ENCODE measurements at places on chromosomes 12 and 14.
A peak's percentile ranks its signal among the peaks of the same experiment; 100 is the strongest.

- no peak for DNase-seq
These were observed 757 bp downstream of the SLC39A5 start for GRCh38 chr12:56230432-56231183.

GRCh38 chr12:93601591-93601990, 29.1 kb downstream of the SOCS2 start:
- no peak for DNase-seq

DNA sequence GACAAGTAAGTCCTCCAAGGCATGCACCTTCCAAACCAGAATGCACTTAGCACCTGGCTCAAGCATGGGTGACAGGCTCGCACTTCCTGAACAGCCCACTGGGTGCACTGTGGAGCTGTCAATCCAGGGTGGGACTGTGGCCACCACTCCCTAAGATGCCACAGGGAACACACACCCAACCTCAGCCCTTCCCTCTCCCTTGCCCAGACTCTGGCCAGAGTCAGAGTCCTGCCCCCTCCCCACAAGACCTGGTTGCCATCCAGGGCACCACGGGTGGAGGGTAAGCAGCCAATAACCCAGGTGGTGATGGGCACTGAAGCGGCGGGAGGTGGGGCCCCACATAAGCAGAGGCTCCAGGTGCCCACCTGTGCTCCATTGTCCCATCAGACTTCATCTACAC, 160.6 kb downstream of the MYRFL start:
- DNase-seq: no peak

- DNase-seq: no peak
These were observed 4.3 kb upstream of the ASB2 start for GRCh38 chr14:93980456-93981201.

- no peak for DNase-seq
These were observed 60.2 kb upstream of the ATP2B1 start for GRCh38 chr12:89768586-89769482.

- no peak for DNase-seq
These were observed 186.4 kb downstream of the RBM19 start for GRCh38 chr12:113779774-113780173.

GRCh38 chr14:77212943-77213678, 31.5 kb downstream of the TMEM63C start:
- DNase-seq: no peak

GRCh38 chr12:12976366-12976765, 23.7 kb downstream of the HEBP1 start:
- no peak for DNase-seq

GRCh38 chr12:52980650-52981423, 25.4 kb upstream of the EIF4B start:
- peak; percentile 76 for DNase-seq

DNA sequence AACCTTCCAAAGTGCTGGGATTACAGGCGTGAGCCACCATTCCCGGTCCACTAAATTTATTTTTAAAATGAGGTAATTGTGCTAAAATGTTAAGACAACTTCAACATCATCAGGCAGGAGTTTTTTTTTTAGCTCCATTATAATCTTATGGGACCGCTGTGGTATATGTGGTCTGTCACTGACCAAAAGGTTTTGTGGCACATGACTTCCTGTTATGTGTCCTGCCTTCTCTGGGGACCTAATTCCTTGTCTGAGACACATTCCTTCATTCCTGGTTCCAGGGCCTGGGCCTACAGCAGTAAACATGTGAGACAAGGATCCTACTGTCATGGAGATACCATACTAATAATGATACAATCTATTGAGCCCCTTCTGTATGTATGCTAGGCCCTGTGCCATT, 4.9 kb downstream of the TEX52 start:
- DNase-seq: no peak

GRCh38 chr14:70707138-70708038, 65.7 kb downstream of the TTC9 start:
- no peak for DNase-seq

DNA sequence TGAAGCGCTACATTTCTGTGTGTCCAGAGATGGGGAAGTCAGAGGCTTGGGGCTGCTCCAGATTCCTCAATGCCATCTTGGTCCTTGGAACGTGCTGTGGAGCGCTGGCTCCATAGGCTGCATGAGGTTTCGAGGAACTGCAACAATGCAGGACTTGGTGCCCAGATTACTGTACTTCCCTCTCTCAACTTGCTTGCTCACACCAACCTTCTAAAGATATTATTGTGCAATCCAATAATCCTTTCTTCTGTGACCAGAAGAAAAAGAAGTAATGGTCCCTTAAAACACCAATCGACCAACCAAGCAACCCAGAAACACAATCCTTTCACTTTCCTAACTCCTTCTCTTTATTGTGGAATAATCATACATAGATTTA, 3.7 kb downstream of the PRICKLE1 start:
- DNase-seq: no peak

DNA sequence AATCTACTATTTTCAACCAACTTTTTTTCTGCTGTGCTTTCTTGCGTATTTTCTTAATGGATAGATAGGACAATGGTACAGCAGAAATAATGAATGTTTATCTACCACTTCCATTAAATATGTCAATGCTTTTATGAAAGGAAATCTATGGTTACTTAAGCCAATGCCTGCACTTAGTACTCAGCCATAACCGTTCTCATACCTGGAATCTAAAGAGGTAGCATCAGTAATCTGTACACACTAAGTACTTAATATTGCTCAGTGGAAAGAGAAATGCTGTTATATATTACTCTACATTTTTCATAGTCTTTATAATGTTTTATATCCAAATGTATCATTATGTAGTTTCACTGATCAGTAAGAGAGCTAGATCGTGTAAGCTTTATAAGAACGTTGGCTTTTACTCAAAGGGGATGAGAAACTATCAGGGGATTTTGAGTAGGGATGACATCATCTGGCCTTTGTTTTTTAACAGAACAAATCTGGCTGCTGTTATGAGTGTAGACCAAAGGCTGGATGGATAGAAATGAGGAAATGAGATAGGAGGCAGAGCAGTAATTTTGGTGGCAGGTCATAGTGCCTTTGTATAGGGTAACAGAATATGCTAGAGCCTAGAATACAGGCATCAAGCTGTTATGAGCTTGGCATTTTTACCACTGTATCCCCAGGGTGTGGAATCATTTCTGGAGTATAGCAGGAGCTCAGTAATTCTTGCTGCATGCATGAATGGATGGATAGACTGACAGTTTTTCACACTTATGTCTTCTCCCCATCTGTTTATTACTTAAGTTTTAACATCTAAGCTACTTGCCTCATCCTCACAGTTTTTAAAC, 34.0 kb downstream of the ALG10B start:
- DNase-seq: no peak

GRCh38 chr12:111570084-111570961, 28.8 kb downstream of the ATXN2 start:
- no peak for DNase-seq

DNA sequence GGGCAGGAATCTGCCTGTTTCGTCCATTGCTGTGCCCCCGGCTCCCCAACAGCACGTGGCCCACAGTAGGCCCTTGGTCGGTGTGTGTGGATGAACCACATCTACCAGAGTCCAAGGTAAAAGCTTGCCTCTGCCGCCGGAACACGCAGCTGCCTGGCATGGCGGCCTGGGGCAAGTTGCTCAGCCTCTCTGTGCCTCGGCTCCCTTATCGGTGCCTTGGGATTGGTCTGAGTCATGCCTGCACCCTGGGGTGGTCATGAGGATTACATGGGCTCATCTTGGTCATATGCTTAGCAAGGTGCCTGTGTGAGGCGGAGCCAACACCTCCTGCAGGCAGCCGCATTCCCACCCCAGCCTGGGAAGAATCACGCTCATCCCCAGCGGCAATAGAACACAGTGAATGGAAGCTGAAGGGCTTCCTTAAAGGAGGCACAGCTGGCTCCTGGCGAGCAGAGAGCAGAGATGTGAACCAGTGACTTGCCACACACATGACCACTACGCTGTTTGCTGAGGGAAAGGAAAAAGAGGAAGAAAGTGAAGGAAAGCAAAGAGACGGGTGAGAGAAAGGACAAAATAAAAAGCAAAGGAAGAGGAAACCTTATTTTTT, 5.5 kb upstream of the SCARB1 start:
- DNase-seq: no peak

DNA sequence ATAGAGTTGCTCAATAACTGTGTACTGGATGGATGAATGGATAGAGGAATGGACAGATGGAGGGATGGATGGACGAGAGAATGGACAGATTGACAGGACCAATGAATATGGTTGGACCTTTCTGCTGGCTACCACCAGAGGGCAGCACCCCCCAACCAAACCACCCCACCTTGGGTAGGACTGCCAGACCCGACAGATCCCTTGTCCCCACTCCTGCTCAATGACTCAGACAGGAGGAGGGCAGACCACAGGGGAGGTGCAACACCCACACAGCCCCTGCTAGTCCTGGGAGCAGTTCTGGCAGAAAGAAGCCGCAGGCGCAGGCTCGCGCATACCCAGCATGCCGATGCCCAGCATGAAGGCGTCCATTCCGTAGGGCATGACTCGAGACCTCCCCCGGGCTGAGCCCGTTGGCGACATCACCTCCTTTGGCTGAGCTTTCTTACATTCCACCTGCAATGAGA, 12.4 kb downstream of the MSI1 start:
- DNase-seq: peak; percentile 73

- DNase-seq: no peak
These were observed 3.2 kb downstream of the DCAF4 start for GRCh38 chr14:72929316-72930080.

GRCh38 chr12:101097829-101098580, 112.0 kb downstream of the SLC5A8 start:
- DNase-seq: no peak

DNA sequence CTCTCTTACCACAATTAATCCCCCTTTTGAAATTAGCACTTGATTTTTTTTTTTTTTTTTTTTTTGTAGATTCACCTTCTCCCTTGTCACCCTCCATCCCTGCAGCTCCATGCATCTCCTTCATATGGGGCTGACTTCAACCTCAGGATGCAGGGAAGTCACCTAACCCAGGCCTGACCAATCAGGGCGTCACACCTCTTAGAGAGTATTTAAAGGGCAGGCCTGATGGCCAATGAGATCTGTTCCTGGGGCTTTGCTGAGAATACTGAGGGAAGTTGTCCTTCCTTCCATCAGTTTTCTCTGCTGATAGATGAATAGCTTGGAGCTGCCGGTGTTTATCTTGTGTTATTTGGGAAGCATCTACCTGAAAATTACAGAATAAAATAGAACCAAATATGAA, 1104.7 kb upstream of the TMEM132C start:
- DNase-seq: no peak

DNA sequence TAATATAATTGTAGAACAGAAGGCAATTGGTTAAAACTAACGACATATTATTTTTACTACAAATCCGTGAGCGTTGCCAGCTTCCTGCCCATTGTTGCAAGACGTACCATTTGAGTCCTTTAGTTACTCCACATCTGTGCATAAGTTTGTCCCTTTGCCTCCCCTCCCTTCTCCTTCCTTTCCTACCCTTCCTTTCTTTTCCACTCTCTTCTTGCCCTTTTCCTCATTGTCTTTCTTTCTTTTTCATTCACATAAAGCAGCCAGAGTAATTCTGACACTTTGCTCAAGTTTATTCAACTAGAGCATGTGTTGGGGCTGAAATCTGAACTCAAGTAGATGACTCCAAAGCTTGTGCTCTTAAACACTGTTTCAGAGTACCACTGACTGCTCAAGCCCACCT, 239.1 kb downstream of the FOXG1 start:
- DNase-seq: no peak

GRCh38 chr12:47236109-47236714, 156.5 kb upstream of the AMIGO2 start:
- DNase-seq: no peak

DNA sequence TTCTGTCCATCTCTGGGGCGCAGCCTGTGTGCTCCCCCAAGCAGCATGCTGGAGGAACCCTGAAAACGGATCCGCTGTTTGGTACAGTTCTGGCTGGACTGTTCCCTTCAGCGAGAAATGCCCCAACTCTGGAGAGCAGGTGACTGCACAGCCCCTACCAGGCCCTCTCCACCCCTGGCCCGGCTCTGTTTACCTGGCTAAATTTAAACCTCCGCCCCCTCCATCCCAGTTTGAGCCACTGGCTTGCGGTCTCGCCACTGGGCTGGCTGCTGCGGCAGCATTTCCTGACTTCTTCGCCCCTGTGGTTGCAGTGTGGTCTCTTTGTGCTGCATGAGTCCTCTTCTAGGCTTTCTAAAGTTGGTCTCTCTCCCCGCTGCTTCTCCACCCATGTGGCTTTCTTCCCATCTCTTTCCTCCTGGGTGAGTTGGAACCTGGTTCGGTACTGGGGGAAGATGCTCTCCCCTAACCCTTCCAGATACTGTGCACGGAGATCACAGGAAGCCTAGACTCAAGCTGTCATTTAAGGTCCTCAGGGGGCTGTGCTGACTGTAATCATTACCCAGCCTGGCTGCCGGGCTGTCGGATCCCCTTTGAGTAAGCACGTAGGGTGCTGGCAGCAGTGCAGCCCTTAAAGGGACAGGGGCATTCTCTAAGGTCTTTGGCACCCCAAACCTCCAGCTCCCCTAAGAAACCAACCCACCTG, 60.6 kb downstream of the FBXL14 start:
- no peak for DNase-seq

DNA sequence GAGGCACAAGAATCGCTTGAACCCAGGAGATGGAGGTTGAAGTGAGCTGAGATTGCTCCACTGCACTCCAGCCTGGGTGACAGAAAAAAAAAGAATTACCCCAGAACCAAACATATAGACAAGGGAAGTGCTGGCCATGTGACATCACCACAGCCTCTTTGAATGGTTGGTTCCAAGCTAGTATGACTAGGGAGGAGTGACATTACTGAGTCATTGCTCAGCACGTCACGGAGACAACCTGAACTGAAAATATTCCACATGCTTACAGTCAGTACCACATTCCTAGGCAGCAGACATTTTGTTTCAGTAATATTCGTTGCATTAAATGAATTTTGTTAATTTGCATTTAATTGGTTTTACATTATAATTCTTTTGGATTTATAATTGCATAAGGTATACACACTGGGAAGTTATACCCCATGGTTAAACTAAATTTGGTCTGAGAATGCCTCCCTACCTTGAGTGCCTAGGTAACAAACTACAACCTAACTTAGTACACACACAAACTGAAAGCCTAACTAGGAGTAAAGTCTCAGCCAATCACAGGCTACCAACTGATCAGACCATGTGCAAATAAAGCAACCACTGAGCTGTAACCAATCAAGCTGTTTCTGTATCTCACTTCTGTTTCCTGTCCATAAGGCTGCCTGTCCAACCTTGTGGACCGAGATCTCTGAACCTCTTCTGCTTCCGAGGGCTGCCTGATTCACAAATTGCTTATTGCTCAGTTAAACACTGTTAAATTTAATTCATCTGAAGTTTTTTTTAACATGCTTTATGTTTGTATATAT, 164.4 kb downstream of the CAND1 start:
- DNase-seq: no peak

DNA sequence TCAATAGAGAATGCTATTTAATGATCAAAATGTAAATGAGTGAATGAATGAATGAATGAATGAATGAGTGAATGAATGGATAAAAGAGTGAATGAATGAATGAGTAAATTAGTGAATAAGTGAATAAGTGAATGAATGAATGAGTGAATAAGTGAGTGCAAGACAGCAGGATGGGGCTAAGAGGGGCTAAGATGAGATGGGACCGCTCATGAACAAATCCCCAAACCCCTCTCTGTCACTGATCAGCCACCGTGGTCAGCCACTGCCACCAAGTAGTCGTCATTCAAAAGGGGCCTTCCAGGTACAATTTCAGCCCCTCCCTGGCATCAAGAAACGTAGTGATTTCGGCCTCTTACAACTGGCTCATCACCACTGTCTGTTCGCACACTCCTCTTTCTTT, 79.2 kb downstream of the BCL11B start:
- no peak for DNase-seq

All from activated CD4-positive, alpha-beta T cell treated with anti-CD3 and anti-CD28 coated beads, Interleukin-2, amount 50 U/mL, for 4 hours (primary cell).